ENCODE measurements at places on chromosomes 2 and 18.

- no peak for DNase-seq
Measured at GRCh38 chr18:13437034-13437433, 218.5 kb downstream of the LDLRAD4 start.

GRCh38 chr18:70044632-70045031, 97.0 kb upstream of the CD226 start:
- no peak for DNase-seq

DNA sequence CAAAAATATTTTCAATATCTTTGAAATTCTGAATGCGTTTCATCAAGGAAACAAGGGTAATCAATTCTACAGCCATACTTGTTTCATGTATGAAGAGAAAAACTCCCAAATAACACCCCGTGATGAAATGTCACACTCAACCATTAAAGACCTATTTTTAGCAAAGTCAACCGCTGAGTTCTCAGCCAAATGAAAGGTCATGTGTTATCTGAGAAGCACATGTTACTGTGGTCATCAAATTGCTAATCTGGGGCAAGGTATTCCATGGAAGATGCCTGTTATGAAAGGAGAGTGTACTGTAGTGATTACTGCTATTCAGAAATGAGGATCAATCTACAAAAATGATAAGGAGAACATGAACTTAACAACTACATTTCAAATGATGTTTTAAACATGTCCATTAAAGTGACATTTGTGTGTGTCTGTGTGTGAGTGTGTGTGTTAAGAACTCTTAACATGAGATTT, 126.7 kb downstream of the BCL2 start:
- no peak for DNase-seq

GRCh38 chr18:26470011-26470637, 78.2 kb downstream of the KCTD1 start:
- no peak for DNase-seq

GRCh38 chr2:3643371-3644245, 14.4 kb upstream of the ALLC start:
- no peak for DNase-seq

GRCh38 chr18:26653943-26654615, 105.7 kb upstream of the KCTD1 start:
- DNase-seq: no peak

DNA sequence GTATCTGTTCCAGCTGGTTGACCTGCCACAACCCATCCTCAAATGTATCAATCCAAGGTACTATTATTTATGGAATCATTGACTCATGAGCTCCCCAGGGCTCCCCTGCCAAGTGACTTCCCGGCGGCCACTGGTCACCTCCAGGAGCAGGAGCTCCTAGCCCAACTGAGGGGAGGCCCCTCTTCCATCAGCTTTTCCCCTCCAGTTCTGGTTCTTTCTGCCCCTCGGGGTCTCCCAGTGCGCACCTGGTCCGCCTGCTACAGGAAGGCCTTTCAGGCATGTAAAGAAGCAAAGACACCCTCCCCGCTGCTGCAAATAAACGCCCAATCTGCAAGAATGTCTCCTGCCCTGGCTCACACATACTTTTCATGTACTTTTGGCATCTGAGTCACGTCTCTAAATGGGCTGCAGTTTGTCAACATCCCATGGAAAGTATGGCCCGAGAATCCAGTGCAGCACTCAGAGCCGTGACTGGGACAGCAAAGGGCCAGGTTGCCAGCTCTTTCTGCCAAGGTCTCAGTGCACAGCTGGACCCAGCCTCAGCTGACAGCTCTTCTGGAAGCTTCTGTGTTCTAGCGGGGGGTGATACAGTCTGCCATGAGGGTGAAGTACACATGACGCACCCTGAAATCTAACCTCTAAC, 41.4 kb downstream of the KLHL29 start:
- no peak for DNase-seq

- no peak for DNase-seq
Measured at GRCh38 chr2:184346338-184346862, 251.9 kb upstream of the ZNF804A start.

DNA sequence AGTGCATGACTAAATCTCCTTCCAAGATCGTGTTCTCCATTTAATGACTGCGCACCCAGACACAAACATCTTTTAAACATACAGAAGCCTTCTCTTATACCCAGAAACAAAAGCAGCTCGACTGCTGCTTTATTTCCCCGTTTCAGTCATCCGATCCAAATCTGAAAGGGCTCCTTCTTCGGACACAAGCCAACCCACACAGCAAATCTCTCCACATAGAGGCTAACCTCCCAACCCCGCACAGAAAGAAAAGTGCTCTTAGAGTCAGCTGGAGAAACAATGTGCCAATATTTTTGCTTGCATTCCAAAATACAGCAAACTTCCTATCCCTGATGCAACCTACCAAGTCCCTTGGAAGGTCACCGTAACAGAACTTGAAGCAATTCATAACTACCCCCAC, 29.1 kb downstream of the GAREM1 start:
- DNase-seq: peak; percentile 35

- no peak for DNase-seq
Measured at GRCh38 chr2:217787160-217787877, 215.5 kb downstream of the TNS1 start.

DNA sequence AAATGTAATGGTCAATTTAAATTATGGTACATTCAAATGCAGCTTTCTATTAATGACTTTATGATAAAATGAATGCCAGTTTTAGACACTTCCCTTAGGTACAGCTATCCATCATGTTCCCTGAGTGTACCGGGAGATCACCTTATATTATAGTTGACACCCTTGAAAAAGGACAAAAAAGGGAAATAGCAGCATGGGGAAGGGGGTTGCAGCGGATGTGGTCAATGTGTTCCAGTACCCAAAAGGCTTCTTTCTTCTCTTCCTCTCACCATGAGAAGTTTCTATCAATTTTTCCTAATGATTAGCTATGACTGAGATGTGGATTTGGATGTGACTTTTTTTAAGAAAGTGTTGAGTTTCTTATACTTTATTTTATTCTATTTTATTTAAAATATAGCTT, 154.4 kb downstream of the CCDC85A start:
- no peak for DNase-seq
